Activated naive CD8-positive, alpha-beta T cell treated with anti-CD3 and anti-CD28 coated beads, Interleukin-2, amount 10 ng/mL, durations not matched to agents 7 days and 5 days (primary cell): ENCODE measurements at places on chromosomes 5 and 9. TPM values are rescaled to one million over a fixed set of nuclear protein-coding genes. Genes with fewer than 3 reads are reported as not detected.

- DNase-seq: peak; percentile 54
Measured at GRCh38 chr5:78509884-78510769, 138.4 kb downstream of the LHFPL2 start.

- no peak for DNase-seq
Measured at GRCh38 chr5:61866930-61867329, 439.1 kb upstream of the KIF2A start.

DNA sequence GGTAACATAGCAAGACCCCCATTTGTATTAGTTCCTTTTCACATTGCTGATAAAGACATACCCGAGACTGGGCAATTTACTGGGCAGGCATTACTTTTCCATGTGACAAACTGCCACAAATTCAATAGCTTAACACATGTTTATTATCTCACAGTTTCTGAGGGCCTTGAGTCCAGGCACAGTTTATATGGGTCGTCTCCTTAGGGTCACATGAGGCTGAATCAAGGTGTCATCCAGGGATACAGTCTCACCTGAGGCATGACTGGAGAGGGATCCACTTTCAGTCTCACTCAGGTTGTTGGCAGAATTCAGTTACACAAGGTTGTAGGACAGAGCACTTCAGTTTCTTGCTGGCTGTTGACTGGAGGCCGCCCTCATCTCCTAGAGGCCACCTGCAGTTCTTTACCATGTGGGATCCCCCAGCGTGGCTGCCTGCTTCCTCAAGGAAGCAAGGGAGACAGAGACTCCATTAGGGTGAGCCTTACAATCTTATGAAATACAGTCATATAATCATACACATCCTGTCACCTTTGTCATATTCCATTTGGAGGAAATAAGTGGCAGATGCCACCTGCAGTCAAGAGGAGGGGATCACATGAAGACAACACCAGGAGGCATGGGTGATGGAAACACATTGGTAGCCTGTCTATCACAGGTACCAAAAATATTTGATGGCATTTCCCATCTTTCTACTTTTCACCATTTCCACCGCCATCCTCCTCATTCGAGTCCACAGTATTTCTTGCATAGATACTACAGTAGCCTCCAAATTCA is 15.1 kb upstream of the ERAP1 start:
- DNase-seq: no peak

DNA sequence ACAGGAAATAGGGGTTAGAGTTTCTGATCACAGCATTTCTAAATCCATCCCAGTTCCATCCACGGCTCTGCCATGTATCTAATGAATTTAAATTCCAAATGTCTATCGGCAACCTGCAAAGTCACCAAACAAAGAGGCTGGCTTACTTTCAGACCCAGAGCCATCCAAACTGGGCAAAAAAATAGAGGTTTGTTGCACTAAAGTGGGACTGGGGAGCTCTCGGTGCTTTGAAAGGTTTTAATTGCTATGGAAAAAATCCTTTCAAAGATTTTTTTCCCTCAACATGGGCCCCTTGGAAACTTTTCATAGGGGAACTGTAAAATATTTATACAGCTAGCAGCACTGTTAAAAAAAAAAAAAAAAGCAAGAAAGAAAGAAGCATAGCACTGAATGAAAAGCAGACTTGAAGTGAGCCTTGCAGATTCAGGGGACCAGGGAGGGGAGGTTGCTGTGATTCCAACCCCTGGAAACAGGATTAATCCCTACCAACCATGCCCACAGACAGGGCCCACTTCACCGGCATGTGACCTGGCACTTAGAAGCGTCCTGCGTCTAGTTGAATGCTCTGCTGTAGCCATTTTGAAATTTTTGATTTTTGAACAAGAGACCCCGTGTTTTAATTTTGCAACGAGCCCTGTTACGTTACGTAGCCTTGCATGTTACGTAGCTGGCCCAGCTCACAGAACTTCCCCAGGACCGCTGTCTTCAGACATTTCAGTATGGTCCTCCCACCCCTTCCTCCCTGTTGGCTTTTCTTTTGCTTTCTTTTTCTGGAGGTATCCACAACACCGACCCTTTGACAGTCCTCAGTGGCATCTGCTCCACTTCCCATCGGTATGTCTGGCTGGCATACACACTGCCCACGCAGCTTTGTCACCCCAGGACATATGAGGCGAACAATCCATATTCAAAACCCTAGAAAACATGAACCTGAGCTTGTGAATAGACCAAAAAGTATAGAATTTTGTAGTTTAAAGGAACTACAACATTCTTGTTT is 105.3 kb upstream of the NFIB start:
- no peak for DNase-seq

Gene CTXN3
- total RNA-seq: not detected

- no peak for DNase-seq
Measured at GRCh38 chr5:154721481-154722058, 33.6 kb upstream of the LARP1 start.

GRCh38 chr9:98187926-98188325 is 4.5 kb downstream of the CORO2A start:
- DNase-seq: no peak

Gene PAEP
- total RNA-seq: not detected

DNA sequence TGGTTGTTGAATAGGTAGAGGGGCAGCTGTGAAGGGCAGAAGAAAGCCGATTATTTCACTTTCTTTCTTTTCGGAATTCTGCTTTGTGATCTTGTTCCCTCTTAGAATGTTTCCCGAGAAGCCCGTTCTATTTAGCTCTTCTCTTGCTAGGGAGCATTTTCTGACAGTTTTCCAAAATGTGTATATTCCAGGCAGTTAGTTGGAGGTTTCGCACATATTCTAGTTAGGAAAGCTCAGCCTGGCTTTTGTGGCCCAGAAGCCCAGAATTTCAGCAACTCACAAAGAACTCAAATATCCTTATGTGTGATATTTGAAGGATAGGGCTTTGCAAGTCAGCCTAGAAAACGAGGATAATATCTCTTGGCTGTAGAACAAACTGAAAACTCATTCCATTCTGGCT is 461.0 kb upstream of the C9orf72 start:
- DNase-seq: no peak

- no peak for DNase-seq
Measured at GRCh38 chr5:136518814-136519213, 153.5 kb upstream of the TRPC7 start.

Gene MEGF10
- not detected for total RNA-seq

Gene NR4A3
- 1.2 TPM for total RNA-seq
